ENCODE measurements at places on chromosomes 1 and 21.

GRCh38 chr1:235122348-235122747, 6.3 kb downstream of the TOMM20 start:
- no peak for DNase-seq

DNA sequence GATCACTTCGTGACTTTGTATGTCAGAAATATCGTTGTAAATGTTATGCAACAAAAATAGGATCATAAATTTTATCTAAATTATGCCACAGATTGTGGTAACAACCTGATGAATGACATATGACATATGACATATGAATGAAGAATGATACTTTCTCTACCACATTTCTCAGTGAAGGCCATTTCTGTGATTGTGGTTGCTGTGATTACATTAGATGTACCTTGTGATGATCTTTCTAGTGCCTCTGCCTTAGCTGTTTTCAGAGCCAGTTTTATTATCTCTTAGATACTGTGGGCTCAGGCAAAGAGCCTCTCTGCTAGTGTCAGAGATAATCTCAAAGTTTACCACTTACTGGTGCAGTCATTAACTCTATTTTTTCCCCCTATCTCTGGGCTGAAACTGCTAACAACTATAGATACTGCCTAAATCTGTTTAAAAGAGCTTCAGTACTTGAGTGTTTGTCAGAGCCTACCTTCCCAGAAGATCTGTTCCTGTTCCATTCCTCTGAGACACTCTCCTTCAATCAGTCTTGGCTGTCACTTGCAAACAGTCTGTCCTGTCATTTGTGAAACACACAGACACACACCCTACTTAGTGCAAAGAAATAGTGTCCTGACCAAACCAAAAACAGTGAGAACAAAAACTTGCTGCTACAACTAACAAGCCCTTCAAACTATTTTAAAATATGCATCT, 55.5 kb downstream of the HMCN1 start:
- no peak for DNase-seq

DNA sequence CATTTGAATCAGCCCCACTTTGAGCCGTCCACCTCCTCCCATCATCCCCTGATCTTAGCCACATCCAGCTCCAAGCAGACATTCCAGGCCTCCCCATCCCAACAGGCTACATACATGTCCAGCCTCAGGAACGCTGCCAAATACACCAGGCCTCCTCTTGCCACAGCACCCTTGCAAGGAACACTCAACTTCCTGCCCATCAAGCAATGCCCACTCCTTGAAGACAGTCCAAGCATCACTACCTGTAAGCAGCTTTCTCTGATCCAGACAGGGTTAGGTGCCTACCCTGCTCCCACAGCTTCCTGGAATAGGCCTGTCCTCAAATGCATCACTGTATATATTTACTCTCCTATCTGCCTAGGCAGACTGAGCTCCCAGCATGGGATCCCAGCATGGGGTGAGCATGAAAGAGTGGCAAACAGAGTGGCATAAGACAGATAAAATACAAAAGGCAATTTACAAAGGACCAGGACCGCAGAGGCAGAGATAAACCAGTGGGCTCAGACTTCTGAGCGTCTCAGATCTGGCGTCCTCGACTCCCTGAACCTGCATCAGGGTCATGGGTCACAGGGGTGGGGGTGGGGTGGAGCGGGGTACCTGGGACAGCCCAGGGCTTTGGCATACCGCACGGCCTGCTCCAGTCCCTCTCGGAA, 816 bp downstream of the HYI start:
- no peak for DNase-seq

DNA sequence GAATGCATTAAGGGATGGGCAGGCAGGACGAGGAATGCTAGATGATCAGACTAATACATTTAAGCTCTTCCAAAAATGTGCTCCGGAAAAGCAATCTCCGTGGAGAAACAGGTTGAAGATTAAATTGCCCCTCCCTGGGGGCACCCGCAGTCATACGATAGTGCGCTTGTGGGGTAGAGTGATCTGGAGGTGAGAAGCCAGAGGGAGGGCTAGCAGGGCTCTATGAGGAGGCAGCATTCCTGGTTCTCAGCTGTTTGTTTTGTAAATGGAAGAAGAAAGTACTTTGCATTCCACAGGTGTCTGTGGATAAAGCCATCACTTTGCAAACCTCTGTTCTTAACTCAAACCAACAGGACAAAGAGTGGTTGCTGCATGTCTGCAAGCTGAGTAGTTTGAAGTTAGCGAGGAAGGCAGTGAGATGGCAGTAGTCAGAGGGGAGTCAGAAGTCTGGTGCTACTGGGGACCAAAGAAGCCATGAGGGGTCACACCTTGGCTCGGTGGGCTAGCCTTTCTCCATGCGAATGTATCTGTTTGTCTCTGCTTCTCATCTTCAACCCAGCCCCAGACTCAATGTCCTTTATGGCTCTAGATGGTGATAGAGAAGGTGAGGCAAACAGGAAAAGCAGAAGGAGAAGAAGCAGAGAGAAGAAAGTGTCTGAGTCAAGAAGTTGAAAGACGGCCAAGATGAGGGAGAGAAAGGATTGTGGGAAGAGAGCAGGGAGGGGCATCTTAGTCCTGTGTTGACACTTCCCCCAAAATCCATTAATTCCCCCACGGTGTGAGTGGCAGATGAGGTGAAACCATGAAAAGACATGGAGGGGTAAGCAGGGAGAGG, 65.2 kb upstream of the GJA8 start:
- no peak for DNase-seq

DNA sequence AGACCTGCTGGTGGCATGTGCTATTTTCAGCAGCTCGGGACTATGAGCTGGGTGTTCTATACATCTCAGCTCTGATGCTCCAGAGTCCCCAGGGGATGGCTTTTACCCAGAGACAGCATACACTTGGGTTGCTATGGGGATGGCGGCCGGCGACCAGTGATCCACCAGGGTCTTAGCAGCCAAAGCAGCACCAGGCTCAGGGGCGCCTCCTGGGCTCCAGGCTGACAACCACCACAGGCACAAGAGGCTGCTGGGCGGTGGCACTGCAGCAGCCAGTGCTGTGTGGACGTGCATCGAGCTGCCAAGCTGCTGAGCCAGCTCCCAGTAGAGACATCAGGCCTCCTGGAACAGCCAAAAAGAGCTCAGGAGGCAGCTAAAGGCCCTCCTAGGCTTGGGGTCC, 37.6 kb upstream of the CLSTN1 start:
- no peak for DNase-seq
